Activated T-cell treated with anti-CD3 and anti-CD28 coated beads, Interleukin-2, amount 50 U/mL, for 72 hours (primary cell): ENCODE measurements at places on chromosomes 7 and 10. TPM values are rescaled to one million over a fixed set of nuclear protein-coding genes. Genes with fewer than 3 reads are reported as not detected.
A peak's percentile ranks its signal among the peaks of the same experiment; 100 is the strongest.

GRCh38 chr10:92848037-92848440 is 281 bp upstream of the EXOC6 start:
- H3K27me3 ChIP-seq, result no peaks in the 10 kb centered on the region
- peak overlapping the region; percentile 89 for H3K4me3 ChIP-seq
- H3K27ac ChIP-seq, result peak overlapping the region; percentile 66
- H3K4me1 ChIP-seq, result peaks cover 42% of the 10 kb centered on the region

DNA sequence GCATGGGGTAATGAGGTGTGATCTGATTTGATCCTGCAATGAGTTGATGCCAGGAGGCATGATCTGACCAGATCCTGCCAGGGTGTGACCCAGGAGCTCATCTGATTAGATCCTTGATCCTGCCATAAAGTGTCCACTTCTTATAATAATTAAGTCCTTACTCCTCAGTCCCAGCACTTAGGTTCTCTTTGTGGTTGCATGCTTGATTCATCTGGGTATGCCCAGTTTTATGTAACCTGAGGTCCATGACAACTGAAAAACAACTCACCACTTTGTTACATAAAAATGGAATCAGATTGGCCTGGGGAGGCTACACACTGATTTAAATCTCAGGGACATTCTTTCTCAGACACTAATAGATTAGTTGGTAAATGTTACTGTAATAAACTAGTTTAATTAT is 19.1 kb downstream of the ACADSB start:
- no peaks in the 10 kb centered on the region for H3K27me3 ChIP-seq
- H3K4me3 ChIP-seq, result no peak overlapping the region
- no peaks in the 10 kb centered on the region for H3K36me3 ChIP-seq
- H3K27ac ChIP-seq, result no peak overlapping the region
- no peak for DNase-seq

GRCh38 chr10:22962817-22963216 is 35.0 kb downstream of the ARMC3 start:
- DNase-seq, result no peak
- H3K4me1 ChIP-seq, result no peaks in the 10 kb centered on the region
- H3K36me3 ChIP-seq, result no peaks in the 10 kb centered on the region
- H3K27ac ChIP-seq, result no peak overlapping the region
- H3K4me3 ChIP-seq, result no peak overlapping the region
- no peaks in the 10 kb centered on the region for H3K27me3 ChIP-seq

DNA sequence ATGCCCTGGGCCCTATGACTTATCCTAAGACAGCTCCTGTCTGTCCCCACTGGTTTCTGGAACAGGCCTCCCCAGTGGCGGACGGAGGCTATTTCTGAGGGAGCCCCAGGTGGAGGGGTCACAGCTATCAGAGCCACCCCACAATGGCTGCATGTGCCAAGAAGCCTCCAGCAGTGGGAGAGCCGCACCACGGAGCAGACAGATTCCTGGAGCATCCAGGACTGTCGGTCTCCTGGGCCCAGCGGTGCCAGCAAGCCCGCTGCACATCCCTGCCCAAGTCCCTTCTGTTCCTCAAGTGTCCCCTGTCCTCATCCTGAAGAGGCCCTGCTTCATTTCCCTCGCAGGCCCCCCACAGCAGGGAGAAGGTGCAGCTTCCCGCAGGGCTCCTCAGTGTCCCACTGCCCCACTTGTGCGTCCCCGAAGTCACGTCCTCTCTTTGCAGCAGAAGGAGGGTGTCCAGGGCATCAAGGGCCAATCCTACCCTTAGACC is 193.0 kb upstream of the SHH start:
- peaks cover 13% of the 10 kb centered on the region for H3K27me3 ChIP-seq
- DNase-seq, result no peak
- H3K4me3 ChIP-seq, result no peak overlapping the region
- no peaks in the 10 kb centered on the region for H3K36me3 ChIP-seq
- peaks cover 22% of the 10 kb centered on the region for H3K4me1 ChIP-seq

SH2D4B gene
- 0.46 TPM for total RNA-seq

ACHE gene
- 0.41 TPM for total RNA-seq

ZP3 gene
- total RNA-seq, result 7.7 TPM
